Cardiac muscle cell (in vitro differentiated cells and primary cell): ENCODE measurements at places on chromosomes 1 and 21. TPM values are rescaled to one million over a fixed set of nuclear protein-coding genes. Genes with fewer than 3 reads are reported as not detected.

DNA sequence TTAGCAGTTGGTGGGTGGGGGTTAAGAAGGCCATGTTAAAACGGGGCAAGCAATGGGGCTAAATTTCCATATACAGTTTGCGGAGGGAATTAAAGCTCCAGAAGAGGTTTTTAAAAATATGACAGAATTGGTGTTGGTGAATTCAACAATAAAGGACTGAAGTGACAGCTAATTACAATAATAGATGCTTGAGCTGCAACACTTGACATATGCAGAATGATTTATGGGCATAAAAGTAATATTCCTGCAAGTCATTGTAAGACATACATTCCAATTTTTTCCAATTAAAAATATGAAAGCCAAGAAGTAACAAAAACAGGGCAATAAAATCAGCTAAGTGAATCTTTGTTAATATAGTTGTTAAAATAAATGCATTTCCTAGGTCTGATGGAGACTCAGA lies 202.2 kb upstream of the MAP1LC3C start:
- no peak for DNase-seq
- no peak overlapping the region for H3K27ac ChIP-seq
- H3K27me3 ChIP-seq, result no peaks in the 10 kb centered on the region

GRCh38 chr1:243388276-243388675 lies 132.4 kb downstream of the SDCCAG8 start:
- H3K36me3 ChIP-seq, result no peaks in the 10 kb centered on the region
- DNase-seq, result no peak
- no peak overlapping the region for H3K27ac ChIP-seq
- no peaks in the 10 kb centered on the region for H3K27me3 ChIP-seq
- H3K4me1 ChIP-seq, result peaks cover 7% of the 10 kb centered on the region

DNA sequence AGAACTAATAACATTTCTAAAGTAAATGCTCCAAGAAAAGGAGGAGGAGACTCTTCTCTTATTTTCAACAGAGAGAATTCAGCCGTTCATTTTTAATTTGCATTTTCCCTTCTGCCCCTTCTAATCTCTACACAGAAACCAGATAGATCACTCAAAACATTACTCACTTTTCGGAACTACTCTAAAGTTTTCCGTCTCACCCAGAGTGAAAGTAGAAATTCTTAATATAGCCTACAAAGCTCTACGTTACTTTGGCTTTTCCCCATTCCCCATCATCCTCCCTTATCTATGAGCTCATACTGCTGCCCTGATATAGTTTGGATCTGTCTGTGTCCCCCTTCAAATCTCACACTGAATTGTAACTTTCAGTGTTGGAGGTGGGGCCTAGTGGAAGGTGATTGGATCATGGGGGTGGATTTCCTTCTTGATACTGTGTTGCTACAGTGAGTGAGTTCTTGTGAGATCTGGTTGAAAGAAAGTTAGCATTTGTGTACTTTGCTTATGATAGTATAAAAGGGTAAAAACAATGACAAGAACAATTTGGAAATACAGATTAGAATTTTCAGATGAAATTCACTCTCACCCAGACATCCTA lies 188.2 kb downstream of the AMY1C start:
- no peak for DNase-seq
- H3K27ac ChIP-seq, result no peak overlapping the region
- no peak overlapping the region for H3K4me3 ChIP-seq
- no peaks in the 10 kb centered on the region for H3K36me3 ChIP-seq
- no peaks in the 10 kb centered on the region for H3K4me1 ChIP-seq

DNA sequence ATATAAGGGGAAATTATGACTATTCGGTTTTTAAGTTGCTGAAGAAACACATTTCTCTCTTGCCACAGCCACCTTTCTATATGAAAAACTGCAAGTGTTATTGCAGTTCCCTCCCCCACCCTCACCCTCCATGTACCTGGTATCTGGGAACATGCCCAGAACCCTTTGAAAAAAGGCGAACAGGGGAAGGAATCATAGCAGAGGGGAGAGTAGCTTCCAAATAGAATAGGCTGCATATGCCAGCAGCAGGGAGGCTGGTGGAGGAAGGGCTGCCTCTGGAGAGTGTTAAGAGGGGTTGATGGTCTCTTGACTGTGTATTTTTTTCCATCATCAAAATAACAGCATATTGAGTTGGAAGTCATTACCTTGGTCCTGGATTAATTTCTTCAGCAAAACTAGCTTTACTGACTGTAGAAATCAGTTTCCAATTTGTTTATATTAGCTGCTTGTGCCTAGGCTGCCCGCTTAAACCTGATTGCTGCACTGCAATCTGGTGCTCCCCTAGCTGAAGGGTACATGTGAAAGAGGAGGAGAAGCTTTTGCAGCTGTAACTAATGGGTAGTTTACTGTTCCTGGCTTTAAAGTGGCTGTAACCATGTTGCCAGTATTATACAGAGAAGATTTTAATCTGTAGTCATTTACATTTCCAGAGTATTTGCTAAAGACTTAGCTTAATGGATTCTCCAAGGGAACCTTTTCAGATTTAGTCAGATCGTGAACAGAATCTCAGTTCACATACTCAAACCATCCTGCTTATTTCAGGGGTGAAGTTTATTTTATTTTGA lies 22.7 kb downstream of the AHCYL1 start:
- peaks cover 31% of the 10 kb centered on the region for H3K36me3 ChIP-seq
- H3K27me3 ChIP-seq, result no peaks in the 10 kb centered on the region
- H3K27ac ChIP-seq, result peak overlapping the region; percentile 5
- peaks cover 47% of the 10 kb centered on the region for H3K4me1 ChIP-seq
- H3K4me3 ChIP-seq, result no peak overlapping the region

- H3K4me1 ChIP-seq, result peaks cover 11% of the 10 kb centered on the region
- H3K4me3 ChIP-seq, result no peak overlapping the region
- H3K27ac ChIP-seq, result no peak overlapping the region
- no peak for DNase-seq
- H3K36me3 ChIP-seq, result no peaks in the 10 kb centered on the region
Measured at GRCh38 chr1:186930238-186930637, 101.5 kb downstream of the PLA2G4A start.

DNA sequence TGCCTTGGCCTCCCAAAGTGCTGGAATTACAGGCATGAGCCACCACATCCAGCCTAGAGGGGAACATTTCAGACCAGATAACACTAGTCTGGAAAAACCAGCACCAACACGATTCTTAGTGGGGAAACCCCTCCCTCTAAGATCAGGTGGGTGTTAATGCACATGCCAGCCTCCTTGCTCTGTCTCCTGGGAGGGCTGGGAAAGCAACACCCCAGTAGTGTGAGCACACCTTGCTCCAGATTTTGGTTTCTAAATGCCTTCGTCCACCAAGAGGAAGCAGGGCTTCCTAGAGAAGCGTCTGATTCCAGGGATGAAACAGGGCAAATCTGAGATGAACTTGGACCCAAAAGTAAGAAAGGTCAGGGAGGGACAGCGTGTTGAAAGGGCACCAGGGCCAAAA lies 2.2 kb upstream of the KRTAP10-4 start:
- no peak overlapping the region for H3K4me3 ChIP-seq
- no peaks in the 10 kb centered on the region for H3K4me1 ChIP-seq
- H3K27me3 ChIP-seq, result no peaks in the 10 kb centered on the region
- no peak for DNase-seq
- H3K27ac ChIP-seq, result no peak overlapping the region

WDTC1 gene
- 49.9 and 52.5 TPM in 2 replicates for total RNA-seq

PCSK9 gene
- total RNA-seq, result 1.3 TPM in 2 replicates

LRRC71 gene
- total RNA-seq, result 0.11 and 0.45 TPM in 2 replicates

- no peak for DNase-seq
- no peak overlapping the region for H3K4me3 ChIP-seq
- peak overlapping the region; percentile 65 for H3K27ac ChIP-seq
- H3K27me3 ChIP-seq, result no peaks in the 10 kb centered on the region
- no peaks in the 10 kb centered on the region for H3K36me3 ChIP-seq
Measured at GRCh38 chr1:15956150-15956549, 19.8 kb downstream of the ZBTB17 start.

DNA sequence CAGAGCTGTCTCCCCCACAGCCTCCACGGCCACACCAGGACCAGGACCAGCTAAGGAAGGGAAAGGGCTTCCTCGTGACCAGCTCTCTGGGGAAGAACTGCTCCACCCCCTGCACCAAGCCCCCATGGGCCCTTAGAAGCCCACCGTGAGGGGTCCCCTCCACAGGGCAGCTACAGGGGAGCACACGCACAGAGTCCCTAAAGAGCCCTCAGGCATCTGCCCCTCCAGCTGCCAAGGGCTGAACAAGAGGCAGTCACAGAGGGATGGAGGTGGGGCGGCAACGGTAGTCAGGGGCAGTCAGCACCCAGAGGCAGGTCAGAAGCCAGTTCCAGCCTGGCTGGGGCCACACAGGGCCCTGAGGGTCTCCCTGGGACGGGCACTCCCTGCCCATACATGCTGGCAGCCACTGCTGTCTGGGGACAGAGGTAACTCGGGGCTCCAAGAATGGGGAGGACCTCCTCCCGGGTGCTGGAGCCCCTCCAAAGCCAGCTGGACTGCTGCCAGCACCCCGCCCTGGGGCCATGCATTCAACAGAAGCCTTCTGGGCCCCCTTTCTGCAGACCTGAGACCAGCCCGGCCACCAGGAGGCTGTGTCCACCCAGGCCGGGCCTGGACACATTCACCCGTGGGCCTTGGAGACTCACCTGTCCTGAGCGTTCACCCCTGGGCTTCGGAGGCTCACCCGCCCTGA lies 18.7 kb downstream of the SLC19A1 start:
- peaks cover 11% of the 10 kb centered on the region for H3K4me1 ChIP-seq
- H3K27ac ChIP-seq, result no peak overlapping the region
- H3K27me3 ChIP-seq, result no peaks in the 10 kb centered on the region
- no peak for DNase-seq
- no peak overlapping the region for H3K4me3 ChIP-seq

GRCh38 chr1:234839663-234840062 lies 229.7 kb upstream of the IRF2BP2 start:
- H3K4me3 ChIP-seq, result no peak overlapping the region
- H3K4me1 ChIP-seq, result peaks cover 7% of the 10 kb centered on the region
- no peaks in the 10 kb centered on the region for H3K27me3 ChIP-seq
- H3K27ac ChIP-seq, result no peak overlapping the region
- DNase-seq, result no peak
- no peaks in the 10 kb centered on the region for H3K36me3 ChIP-seq

GRCh38 chr1:11657654-11658053 lies 3.0 kb downstream of the FBXO44 start:
- H3K4me3 ChIP-seq, result no peak overlapping the region
- no peaks in the 10 kb centered on the region for H3K27me3 ChIP-seq
- DNase-seq, result no peak
- H3K4me1 ChIP-seq, result peaks cover 6% of the 10 kb centered on the region
- no peak overlapping the region for H3K27ac ChIP-seq

DNA sequence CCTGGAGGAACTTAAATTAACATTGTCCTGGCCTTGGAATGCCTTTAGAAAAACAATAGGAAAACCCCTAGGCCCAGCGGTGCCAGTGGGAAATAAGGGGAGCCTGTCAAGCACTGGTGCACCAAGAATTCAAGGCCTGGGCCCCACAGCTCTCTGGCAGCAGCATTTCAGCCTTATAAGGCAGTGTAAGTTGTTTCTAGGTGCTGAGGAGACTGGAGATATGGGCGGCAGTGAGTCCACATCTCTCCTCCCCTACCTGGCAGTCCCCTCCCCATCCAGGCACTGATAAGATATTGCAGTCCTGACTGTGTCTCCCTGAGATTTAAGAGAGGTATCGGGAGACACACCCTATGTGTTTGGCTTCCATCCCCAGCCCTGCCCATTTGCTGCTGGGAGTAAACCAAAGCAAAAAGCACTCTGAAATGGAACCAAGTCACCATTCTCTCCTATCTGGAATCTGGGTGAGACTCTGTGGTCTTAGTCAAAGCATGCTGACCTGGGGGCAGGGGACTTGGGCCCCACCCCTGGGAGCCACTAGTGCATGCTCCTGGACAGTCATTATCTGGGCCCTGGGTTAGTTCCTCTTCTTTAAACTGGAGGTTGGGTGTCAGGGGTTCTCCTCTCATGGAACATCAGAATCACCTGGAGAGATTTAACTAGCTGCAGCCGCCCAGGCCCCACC lies 30.5 kb downstream of the DEGS1 start:
- H3K4me1 ChIP-seq, result peaks cover 30% of the 10 kb centered on the region
- H3K4me3 ChIP-seq, result no peak overlapping the region
- H3K27me3 ChIP-seq, result no peaks in the 10 kb centered on the region
- peak; percentile 73 for DNase-seq
- no peaks in the 10 kb centered on the region for H3K36me3 ChIP-seq

SHISA4 gene
- 14.3 and 21.9 TPM in 2 replicates for total RNA-seq

DNA sequence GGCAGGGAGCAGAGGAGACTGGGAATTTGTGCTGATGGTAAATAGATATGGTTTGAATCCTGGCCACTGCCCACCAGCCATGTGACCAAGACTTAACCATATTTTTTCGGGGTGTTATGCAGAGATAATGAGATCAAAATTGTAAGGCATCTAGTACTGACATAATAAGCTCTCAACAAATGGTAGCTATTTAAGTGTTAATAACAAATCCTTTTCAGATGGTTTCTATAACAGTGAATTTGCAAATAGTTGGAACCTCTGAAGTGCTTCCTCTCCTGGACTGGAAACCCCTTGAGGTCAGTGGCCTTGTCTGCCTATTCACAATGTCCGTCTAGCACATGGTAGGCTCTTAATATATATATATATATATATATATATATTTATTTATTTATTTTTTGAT lies 64.7 kb downstream of the MDM4 start:
- no peaks in the 10 kb centered on the region for H3K36me3 ChIP-seq
- H3K4me1 ChIP-seq, result no peaks in the 10 kb centered on the region
- H3K27ac ChIP-seq, result no peak overlapping the region
- DNase-seq, result no peak
- H3K4me3 ChIP-seq, result no peak overlapping the region

GRCh38 chr1:20981915-20982314 lies 194.8 kb downstream of the EIF4G3 start:
- no peaks in the 10 kb centered on the region for H3K27me3 ChIP-seq
- peak overlapping the region; percentile 38 for H3K27ac ChIP-seq
- peak; percentile 15 for DNase-seq

DNA sequence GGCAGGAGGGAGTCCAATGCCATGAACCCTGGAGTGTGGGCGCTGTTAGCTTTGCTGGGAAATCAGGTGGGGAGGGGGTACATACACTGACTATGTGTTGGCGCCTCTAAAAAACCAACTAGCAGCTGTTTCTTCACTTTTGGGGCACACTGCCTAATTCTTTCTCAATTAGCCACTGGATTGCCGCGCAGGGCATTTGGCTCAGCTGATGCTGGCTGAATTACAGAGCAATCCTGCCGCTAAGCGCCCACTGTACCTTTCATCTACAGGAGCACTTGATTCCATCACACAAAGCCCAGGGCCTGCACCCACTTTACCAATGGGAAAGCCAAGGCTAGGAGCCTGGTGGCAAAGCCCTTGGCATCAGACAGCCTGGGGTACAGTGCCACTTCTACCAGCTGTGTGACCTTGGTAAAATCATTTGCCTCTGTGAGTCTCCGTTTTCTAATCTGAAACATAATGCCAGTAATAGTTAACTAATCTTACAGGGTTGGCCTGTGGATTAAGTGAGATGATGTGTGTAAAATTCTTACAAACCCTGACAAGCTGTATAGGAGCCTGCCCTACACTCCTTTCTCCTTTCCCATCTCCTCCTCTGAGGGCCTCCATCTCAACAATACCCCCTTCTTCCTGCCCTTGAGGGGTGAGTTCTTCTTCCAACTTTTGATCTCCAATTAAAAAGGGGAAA lies 59.0 kb downstream of the UBE2T start:
- H3K4me3 ChIP-seq, result no peak overlapping the region
- H3K27me3 ChIP-seq, result no peaks in the 10 kb centered on the region
